Lower lobe of right lung (tissue), 2 donors: ENCODE measurements at places on chromosomes 2 and 18. TPM values are rescaled to one million over a fixed set of nuclear protein-coding genes. Genes with fewer than 3 reads are reported as not detected.

GRCh38 chr18:53411511-53411910, 813.0 kb downstream of the MBD2 start:
- H3K27ac ChIP-seq, result no peak overlapping the region
- no peak overlapping the region for H3K4me3 ChIP-seq
- no peaks in the 10 kb centered on the region for H3K36me3 ChIP-seq
- H3K4me1 ChIP-seq, result no peaks in the 10 kb centered on the region
- DNase-seq, result no peak

Gene REG3G
- total RNA-seq, result not detected

GRCh38 chr2:192952245-192952644, 757.5 kb upstream of the TMEFF2 start:
- no peaks in the 10 kb centered on the region for H3K4me1 ChIP-seq
- H3K4me3 ChIP-seq, result no peak overlapping the region
- no peak for DNase-seq

DNA sequence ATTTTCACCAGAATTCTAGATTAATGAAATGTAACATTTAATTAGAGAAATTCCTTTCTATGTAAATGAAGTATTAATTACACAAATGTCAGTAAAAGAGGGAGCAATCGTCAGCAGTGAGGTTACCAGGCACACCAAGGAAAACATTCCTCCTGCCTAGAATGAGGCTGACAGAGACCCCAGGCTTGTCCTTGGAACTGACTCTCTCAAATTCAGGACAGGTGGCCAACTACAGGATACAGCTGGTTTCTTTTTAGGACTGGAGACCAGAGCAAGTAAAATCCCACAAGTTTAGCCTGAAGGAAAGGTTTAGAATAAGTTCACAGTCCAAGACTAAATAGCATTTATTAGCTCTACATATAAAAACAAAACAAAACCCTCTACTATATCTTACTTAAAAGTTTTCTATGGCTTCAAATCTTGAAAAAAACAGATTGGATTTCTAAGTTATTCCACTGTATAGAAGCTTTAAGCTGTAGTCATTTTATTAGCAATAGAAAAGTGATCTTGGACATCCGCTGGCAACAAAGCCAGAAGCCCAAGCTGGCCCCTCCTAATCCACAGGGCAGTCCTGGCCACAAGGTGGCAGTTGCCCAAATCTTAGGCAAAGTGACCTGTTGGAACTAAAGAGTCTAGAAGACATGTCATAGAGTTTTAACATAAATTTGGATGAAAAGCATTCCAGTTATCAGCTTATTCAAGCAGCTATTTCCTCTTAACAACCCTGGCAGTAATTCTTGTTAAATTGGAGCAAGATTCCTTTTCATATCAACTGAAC, 81.0 kb downstream of the SP3 start:
- peaks cover 7% of the 10 kb centered on the region for H3K4me1 ChIP-seq
- H3K27ac ChIP-seq, result peak overlapping the region; percentile 21
- DNase-seq, result peak; percentile 69
- no peaks in the 10 kb centered on the region for H3K27me3 ChIP-seq

- no peaks in the 10 kb centered on the region for H3K36me3 ChIP-seq
- no peak overlapping the region for H3K4me3 ChIP-seq
- no peak overlapping the region for H3K27ac ChIP-seq
- DNase-seq, result no peak
These were observed 155.2 kb downstream of the SH3BP4 start for GRCh38 chr2:235106874-235107639.

Gene STRADB
- total RNA-seq, result 24.5 TPM

DNA sequence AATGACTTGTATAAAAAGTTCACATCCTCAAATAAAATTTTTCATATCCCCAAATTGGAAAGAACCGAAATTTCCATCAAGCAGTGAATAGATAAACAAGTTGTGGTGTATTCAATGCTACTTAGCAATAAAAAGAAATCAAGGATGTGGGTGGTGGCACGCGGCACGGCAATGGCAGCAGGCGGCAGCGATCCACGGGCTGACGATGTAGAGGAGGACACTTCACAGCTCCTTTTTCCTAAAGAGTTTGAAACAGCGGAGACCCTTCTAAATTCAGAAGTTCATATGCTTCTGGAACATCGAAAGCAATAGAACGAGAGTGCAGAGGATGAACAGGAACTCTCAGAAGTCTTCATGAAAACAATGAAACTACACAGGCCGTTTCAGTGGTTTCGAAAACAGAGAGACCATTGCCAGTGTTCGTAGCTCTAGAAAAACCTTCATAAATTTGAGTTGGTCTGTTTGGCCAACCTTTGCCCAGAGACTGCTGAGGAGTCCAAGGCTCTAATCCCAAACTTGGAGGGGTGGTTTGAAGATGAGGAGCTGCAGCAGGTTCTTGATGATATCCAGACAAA, 9.8 kb upstream of the IL36A start:
- H3K27ac ChIP-seq, result no peak overlapping the region
- H3K4me1 ChIP-seq, result no peaks in the 10 kb centered on the region
- no peak overlapping the region for H3K4me3 ChIP-seq
- H3K27me3 ChIP-seq, result no peaks in the 10 kb centered on the region
- no peaks in the 10 kb centered on the region for H3K36me3 ChIP-seq

Gene IGFBP2
- total RNA-seq, result 37.7 TPM

DNA sequence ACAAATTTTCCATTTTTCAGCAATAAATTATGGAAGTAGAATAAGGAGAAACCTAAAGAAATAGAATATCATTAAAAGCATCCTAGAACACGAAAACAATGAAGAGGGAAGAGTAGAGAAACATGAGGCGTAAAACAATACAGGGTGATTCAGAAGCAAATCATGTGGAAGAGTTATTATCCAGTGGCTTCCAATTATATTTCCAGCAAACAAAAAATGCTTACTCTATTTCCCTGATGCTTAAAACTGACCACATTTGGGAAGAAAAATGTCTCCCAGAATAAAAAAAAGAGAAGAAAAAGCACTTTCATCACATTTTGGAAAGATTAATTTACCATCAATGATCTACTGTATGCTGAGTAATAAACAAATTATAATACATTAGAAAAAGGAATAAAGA, 192.6 kb downstream of the CD226 start:
- no peaks in the 10 kb centered on the region for H3K4me1 ChIP-seq
- no peak overlapping the region for H3K4me3 ChIP-seq
- H3K36me3 ChIP-seq, result no peaks in the 10 kb centered on the region
- no peak for DNase-seq

- H3K27me3 ChIP-seq, result no peaks in the 10 kb centered on the region
- no peaks in the 10 kb centered on the region for H3K36me3 ChIP-seq
- no peak overlapping the region for H3K27ac ChIP-seq
- H3K4me1 ChIP-seq, result peaks cover 3% of the 10 kb centered on the region
These were observed 168.6 kb downstream of the SS18 start for GRCh38 chr18:25921677-25922421.

GRCh38 chr2:232683368-232683767, 13.8 kb upstream of the GIGYF2 start:
- H3K4me3 ChIP-seq, result no peak overlapping the region
- DNase-seq, result no peak
- no peaks in the 10 kb centered on the region for H3K4me1 ChIP-seq
- no peaks in the 10 kb centered on the region for H3K36me3 ChIP-seq
- no peak overlapping the region for H3K27ac ChIP-seq

Gene NT5C1B
- not detected for total RNA-seq

DNA sequence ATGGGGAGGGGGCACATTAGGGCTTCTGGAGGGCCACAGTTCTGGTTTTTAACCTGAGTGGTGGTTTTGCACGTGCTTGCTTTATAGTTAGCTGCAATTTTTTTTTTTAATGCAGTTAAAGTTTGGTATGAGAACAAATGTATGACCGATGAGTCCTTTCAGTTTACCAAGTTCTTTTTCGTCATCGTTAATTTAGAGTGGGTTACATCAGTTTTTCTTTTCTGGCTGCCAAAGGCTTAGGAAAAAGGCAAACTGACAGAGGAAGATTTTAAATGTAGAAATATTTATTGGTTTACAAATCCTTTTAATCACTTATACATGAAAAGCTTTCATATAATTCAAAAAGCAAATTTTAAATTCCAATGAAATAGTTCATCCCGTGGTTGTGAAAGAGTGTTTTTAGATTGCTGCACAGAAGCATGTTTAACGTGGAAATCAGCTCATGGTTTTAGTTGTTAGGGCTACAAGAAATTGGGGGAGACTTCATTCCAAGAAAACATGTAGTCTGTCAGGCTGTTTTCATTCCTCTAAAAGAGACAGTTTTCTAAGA, 82.9 kb downstream of the MSH2 start:
- no peak overlapping the region for H3K27ac ChIP-seq
- H3K4me3 ChIP-seq, result no peak overlapping the region
- no peak for DNase-seq
- H3K27me3 ChIP-seq, result no peaks in the 10 kb centered on the region

DNA sequence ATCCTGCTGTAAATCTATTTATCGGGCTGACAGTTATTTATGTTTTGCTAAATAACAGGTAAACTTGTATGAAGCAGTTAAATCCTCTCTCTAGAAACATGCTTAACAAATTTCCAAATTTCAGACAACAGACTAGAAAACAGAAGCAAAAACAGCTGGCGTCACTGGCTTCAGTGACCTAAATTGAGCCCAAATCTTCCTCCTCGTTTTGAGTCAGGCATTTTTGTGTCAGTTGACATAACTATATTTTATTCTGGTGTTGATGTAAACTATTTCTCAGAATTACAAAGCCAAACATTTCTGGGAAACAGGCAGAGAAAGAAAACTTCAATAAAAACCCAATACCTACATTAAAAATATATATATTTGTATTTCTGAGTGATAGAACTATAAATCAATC, 21.7 kb downstream of the RBMS1 start:
- no peak overlapping the region for H3K27ac ChIP-seq
- H3K36me3 ChIP-seq, result no peaks in the 10 kb centered on the region
- H3K27me3 ChIP-seq, result no peaks in the 10 kb centered on the region
- H3K4me3 ChIP-seq, result no peak overlapping the region
- DNase-seq, result no peak

- no peak overlapping the region for H3K4me3 ChIP-seq
- H3K27me3 ChIP-seq, result peaks cover 22% of the 10 kb centered on the region
- H3K36me3 ChIP-seq, result no peaks in the 10 kb centered on the region
These were observed 12.0 kb upstream of the E2F6 start for GRCh38 chr2:11477994-11478393.

DNA sequence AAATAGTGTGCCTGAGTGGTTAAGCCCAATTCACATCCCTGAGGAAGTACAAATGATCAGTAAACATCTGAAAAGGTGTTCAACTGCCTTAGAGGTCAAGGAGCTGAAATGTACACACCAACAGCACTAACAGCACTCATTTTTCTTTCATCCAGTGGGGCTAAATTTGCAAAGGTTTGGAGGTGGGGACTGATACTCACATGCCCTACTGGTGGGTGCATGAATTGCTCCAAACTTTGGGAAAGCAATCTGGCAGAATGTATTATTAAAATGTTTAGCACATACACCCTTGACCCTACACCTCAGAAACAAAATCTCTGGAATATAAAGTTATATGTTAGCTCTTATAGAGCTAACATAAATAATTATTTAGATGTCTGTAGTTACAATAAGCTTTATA, 19.0 kb upstream of the FAM178B start:
- H3K27me3 ChIP-seq, result peaks cover under 1% of the 10 kb centered on the region
- H3K4me1 ChIP-seq, result no peaks in the 10 kb centered on the region
- no peak for DNase-seq
- no peak overlapping the region for H3K27ac ChIP-seq
- H3K4me3 ChIP-seq, result no peak overlapping the region

Gene SLC9A2
- total RNA-seq, result 0.35 TPM

DNA sequence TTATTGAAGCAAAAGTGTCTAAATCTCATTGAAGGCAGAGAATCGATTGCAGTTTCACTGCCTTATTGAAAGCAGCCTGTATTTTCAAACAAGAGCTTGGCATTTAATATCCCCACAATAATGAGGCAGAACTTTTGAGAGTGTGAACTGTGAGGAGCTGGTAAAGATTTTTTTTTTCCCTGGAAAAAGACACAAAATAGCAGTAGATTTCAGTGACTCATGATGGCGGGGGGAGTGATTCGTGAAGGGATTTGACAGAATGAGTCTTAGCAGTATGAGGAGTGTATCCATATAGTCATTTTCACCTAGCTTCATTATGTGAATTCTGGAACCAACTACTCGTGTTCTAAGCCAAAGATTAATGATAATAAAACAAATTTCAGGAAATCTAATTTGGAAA, 242.9 kb downstream of the ARL6IP6 start:
- H3K27ac ChIP-seq, result no peak overlapping the region
- H3K27me3 ChIP-seq, result no peaks in the 10 kb centered on the region
- no peaks in the 10 kb centered on the region for H3K36me3 ChIP-seq
- H3K4me1 ChIP-seq, result no peaks in the 10 kb centered on the region
- no peak overlapping the region for H3K4me3 ChIP-seq

DNA sequence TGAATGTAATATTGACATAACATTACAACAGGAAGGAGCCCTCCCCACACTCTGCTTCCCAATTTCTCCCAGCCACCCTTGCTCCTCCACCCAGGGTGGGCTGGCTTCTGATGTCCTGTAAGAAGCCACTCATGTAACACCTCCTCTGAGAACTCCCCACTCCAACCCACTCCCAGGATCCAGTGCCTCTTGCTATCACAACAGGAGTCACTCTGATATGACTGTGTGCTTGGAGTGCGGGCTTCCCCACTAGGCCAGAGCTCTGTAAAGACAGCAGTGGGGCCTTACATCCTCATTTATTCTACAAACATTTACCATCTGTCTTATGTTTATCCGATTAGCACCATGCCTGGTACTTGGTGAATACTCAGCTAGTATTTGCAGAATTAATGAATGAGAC, 65.1 kb downstream of the PTGR3 start:
- H3K27ac ChIP-seq, result no peak overlapping the region
- no peak overlapping the region for H3K4me3 ChIP-seq
- no peaks in the 10 kb centered on the region for H3K4me1 ChIP-seq
- DNase-seq, result no peak
- H3K27me3 ChIP-seq, result no peaks in the 10 kb centered on the region
- H3K36me3 ChIP-seq, result no peaks in the 10 kb centered on the region

DNA sequence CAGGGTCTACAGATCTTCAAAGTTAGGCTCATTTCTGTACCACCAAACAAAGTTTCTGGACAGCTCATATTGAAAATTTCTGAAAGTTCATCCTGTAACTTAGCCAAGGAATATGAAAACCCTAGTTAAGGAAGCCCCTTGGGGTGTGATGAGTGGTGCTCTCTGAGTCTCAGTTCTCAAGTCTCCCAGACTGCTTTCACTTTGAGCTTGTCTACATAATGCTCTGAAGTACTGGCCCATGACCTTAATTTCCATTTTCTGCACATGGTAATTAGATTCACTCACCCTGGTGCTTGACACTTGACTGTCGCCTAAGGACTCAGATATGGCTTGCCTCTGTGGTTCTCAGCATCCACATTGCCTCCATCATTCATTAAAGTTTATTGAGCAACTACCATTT, 51.7 kb upstream of the SATB2 start:
- H3K4me1 ChIP-seq, result no peaks in the 10 kb centered on the region
- H3K36me3 ChIP-seq, result no peaks in the 10 kb centered on the region
- H3K27ac ChIP-seq, result no peak overlapping the region
- H3K27me3 ChIP-seq, result no peaks in the 10 kb centered on the region
- no peak for DNase-seq
- H3K4me3 ChIP-seq, result no peak overlapping the region

DNA sequence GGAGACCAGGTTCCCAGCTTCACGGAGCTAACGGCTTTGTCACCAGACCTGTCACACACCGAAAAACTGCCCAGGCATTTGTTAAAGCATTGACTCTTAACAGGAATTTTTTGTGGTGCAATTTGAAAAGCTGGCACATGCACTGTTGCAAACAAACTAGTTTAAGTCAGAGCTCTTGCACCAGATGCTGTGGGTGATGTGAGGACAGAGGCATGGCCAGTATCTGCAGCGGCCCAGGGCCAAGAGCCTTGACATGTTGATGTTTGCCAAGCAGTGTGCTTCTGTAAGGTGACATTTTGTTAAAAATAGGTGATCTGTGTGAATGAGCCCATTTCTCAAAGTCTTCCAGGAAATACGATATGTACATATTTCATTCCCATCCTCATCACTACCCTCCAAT, 142.5 kb downstream of the MTCL1 start:
- H3K4me3 ChIP-seq, result no peak overlapping the region
- no peak for DNase-seq
- no peak overlapping the region for H3K27ac ChIP-seq
- H3K4me1 ChIP-seq, result peaks cover 3% of the 10 kb centered on the region
- H3K36me3 ChIP-seq, result no peaks in the 10 kb centered on the region
- H3K27me3 ChIP-seq, result no peaks in the 10 kb centered on the region
